ENCODE measurements at places on chromosomes 1 and 21.
A peak's percentile ranks its signal among the peaks of the same experiment; 100 is the strongest.

- DNase-seq: no peak
Observed at GRCh38 chr1:98049370-98050135, 128.7 kb upstream of the DPYD start.

GRCh38 chr1:184387476-184388318 lies 868 bp downstream of the C1orf21 start:
- no peak for DNase-seq

DNA sequence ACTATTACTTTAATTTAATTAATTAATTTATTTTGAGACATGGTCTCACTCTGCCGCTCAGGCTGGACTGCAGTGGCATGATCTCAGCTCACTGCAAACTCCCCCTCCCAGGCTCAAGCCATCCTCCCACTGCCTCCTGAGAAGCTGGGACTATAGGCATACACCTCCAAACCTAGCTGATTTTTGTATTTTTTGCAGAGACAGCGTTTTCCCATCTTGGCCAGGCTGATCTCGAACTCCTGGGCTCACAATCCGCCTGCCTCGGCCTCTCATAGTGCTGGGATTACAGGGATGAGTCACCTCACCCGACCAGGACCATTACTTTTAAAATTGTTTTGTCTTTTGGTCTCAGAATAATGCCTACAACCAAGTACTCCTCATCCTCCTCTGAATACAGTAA lies 15.6 kb downstream of the YY1AP1 start:
- no peak for DNase-seq

DNA sequence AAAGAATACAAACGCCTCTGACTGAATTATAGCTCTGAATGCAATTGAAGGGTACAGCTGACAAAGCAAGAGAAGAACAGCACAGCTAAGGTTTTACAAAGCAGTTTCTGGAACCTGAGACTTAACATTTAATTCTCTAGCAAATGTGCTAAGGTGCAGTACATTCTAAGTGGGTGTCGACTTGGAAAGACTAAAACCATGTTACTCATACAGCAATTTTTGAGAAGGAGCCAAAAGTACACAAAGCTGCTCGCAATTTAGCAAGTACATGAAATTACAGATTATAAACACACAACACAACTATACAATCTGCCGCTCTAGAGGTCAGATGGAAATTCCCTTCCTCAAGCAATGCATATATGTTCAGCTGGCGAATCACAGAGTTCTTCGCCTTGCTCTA lies 121.9 kb downstream of the TIAM1 start:
- DNase-seq: no peak

DNA sequence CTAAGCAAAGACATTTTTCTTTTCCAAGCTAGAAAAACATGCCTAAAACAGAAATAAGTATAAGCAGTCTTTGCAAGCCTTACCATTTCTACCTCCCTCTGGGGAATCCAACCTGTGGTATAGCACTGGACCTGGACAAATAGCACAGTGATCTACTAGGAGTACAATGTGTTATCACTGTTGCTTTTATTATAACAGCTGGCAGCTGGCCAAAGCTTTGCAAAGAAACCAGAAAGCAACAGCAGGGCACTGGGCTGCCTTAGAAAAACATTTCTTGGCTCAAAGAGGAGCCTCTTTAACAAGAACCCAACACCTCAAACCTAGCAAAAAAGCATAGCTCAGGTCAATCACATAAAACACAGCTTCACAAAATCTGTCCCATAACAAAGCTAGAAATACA lies 294.5 kb upstream of the GREM2 start:
- DNase-seq: no peak

GRCh38 chr1:58891347-58891746 lies 107.5 kb upstream of the JUN start:
- no peak for DNase-seq

DNA sequence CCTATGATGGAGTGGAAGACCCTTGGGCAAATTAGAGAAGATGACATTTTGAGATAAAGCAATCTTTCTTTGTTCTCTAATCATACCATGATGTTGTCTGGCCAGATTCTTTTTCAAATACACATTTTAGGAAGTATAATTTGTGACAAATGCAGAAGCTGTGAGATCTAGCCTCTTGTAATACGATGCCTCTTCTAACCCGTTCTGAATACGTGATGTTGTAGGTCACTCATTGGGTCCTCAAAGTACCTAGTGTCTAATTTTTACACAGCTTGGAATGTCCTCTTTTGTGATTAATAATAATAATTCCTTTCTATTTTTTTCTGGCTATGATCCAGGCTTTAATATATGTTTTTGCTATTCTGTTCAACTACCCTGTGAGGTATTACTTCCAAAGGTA lies 502.7 kb downstream of the NUF2 start:
- no peak for DNase-seq

DNA sequence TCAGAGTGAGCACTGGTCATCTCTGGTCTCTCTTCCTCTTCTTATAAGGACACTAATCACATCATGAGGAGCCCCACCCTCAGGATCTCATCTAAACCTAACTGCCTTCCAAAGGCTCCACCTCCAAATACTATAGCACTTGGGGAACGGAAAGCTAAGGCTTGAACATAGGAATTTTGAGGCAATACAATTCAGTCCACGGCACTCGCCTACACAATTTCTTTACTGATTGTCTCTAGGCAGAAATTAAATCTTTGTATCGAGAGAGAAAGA lies 127.3 kb downstream of the RERE start:
- no peak for DNase-seq

DNA sequence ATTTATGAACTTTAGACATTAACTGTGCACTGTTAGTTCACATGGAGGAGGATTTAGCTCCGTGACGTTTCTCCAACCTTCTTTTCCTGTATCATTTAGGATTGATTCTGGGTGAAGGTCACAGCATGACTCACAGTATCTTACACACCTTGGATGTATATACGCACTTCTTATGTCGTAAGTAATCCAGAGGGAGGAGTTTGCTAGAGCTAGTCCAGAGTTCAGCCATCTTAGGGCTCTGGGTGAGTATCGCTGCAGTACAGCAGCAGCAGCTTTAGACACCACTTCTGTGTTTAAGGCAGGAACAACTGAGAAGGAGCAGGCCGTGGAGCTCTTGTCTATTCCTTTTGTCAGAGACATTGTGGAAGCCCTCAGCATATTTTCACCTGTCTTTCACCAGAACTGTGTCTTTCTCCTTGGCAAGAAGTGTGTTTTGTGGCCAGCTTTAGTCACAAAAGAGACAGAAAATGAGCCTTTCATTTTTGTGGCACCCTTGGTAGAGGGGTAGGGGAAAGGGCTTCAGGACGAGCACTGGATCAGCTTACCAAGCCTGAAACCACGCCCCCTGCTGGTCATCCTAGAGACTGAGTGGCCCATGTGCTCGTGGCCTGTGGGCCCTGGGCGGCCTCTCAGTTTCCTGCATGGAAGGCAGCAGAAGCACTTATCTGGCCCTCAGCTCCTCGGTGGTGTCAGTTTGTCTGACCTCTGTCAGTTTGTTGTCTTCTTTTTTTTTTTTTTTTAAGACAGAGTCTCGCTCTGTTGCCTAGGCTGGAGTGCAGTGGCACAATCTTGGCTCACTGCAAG lies 64.0 kb downstream of the ADARB1 start:
- DNase-seq: peak; percentile 63

GRCh38 chr1:17442841-17443240 lies 3.4 kb upstream of the RCC2 start:
- no peak for DNase-seq

DNA sequence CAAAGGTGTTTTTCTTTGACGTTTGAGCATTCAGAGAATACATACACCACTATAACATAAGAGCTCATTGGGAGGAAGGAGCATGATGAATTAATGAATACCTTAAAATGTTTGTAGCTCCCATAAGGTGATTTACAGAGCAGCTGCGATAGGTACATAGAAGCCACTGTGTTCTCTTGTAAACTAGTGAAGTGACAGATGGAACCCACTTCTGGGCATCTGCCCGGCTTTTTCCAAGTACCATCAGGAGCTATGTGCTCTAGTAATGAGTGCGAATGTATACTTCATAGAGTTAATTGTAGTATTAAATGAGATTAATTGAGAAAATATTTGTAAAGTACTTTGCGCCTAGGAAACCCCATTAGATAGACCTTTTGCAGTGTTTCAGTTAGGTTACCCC lies 48.4 kb downstream of the HENMT1 start:
- DNase-seq: no peak

GRCh38 chr1:18347559-18347958 lies 133.2 kb upstream of the KLHDC7A start:
- no peak for DNase-seq

- no peak for DNase-seq
Observed at GRCh38 chr21:42651515-42652401, 1.7 kb upstream of the PDE9A start.

- DNase-seq: no peak
Observed at GRCh38 chr1:228009116-228009827, 2.5 kb downstream of the WNT3A start.

DNA sequence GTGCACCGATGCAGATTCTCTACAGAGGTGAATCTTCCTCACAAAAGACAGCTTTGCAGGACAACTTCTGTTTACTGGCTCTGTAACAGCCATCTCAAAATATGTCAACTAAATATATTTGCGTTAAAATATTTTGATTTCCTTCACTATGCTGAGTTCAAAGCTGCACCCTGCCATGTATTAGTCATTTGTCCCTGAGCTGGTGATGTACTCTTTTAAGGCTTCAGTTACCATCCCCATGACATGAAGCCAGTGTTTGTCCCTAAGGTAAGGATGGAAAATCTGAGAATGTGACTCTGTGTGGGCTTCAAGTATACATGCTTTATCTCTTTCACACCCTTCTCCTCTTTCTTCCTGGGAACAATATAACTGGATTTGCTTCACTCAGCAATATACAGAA lies 70.2 kb upstream of the BTG3 start:
- no peak for DNase-seq

- DNase-seq: no peak
Observed at GRCh38 chr1:1788646-1789431, 10.6 kb upstream of the NADK start.

DNA sequence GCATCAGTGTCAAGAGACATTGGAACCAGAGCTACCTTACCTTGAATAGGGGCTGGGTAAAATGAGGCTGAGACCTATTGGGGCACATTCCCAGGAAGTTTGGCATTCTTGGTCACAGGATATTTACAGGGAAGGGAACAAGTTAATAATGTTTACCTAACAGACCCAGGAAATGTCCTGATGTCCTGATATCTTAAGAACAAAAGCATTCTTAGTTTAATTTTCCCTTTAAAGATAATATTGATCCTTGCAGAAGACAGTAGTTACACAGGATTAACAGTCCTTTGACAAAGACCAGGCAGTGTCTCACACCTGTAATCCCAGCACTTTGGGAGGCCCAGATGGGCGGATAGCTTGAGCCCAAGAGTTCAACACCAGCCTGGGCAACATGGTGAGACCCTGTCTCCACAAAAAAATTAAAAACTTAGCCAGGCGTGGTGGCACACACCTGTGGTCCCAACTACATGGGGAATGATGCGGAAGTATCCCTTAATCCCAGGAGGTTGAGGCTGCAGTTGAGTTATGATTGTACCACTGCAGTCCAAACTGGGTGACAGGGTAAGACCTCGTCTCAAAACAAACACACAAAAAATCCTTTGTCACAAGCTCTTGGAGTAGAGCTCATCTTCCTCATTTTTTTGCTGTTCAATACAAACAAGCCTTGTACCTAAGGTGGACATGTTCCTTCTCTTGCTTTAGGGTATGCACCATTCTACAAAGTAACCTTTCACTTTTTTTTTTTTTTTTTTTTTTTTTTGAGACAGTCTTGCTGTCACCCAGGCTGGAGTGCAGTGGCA lies 1.3 kb upstream of the TOMM20 start:
- no peak for DNase-seq

GRCh38 chr1:212630158-212630900 lies 21.8 kb downstream of the ATF3 start:
- no peak for DNase-seq

- DNase-seq: no peak
Observed at GRCh38 chr1:229378586-229379367, 35.9 kb upstream of the CCSAP start.

- no peak for DNase-seq
Observed at GRCh38 chr1:169513208-169513607, 27.5 kb upstream of the SLC19A2 start.

GRCh38 chr1:2943686-2944260 lies 77.5 kb upstream of the ACTRT2 start:
- DNase-seq: no peak

DNA sequence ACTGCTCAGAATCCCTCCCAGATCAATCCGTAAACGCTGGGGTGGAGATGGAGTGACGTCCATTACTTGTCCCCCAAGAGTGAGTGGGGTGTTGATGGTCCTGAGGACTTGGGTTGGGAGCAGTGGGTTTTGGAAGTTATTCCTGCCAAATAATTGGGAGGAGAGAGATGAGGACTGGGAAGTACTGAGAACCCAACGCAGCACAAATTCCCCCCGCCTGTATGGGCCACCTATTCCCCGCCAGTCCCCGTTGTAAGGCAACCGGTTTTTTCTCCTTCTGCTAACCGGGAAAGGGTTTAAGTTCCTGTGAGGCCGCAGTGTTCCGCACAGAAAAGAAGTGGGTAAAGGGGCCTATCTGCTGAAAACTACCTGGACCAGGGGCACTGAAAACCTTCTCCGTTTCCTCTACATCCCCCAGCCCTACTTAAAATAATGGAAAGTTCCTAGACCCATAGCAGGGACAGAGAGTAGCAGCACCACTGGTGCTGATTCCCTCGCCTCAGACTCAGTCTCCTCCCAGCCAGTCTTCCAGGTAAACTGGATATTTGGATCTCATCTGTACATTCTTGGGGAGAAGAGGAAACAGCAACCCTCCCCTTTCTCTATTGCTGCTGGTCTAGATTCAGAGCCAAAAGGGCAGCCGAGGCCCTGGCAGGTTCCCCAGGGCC lies 738 bp downstream of the LURAP1 start:
- no peak for DNase-seq

DNA sequence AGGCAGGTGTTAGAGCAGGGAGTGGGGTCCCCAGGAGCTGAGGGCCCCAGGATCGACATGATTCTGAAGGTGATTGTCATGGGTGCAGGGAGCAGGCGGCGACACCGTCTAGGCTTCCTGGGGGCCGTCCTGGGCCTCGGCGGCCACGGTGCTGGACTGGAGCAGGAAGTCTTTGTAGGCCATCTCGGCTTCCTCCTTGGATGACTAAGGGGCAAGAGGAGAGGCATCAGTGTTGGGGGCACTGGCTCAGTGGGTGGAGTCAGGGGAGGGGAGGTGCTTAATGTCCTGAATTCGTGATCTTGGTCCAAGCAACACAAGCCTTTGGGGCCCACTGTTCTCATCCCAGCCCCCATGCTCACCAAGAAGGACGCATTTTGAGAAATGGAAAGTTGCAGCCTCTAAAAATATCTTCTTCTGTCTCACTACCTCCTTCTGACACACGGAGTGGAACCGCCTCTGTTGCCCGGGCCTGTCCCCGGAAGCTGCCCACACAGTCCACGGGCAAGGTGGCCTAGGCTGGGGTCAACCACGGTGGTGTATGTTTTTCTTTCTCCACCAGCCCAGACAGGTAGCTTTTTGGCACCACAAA lies 8.6 kb upstream of the FCMR start:
- no peak for DNase-seq

DNA sequence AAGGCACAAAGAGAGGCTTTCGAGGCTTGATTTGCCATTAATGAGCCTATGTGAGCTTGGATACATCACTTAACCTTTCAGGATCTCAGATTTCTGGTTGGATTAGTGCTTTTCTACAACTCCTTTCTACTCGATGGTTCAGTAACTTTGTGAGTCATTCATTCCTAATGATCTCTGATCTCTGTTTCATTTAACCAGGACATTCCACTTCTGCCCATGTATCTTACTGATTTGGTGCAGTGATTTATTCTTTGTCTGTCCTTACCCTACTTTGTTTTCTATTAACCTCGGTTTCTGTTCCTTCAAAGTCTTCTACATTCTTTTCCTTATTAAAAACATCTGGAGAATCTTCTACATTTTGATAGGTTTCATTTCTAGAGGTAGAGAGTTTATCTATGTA lies 94.6 kb upstream of the ZBTB18 start:
- DNase-seq: no peak

GRCh38 chr1:186813420-186813819 lies 15.3 kb upstream of the PLA2G4A start:
- no peak for DNase-seq

Measured in stimulated activated CD4-positive, alpha-beta T cell treated with anti-CD3 and anti-CD28 coated beads, Interleukin-1b, Interleukin-23, amount 100 ng/mL, for 1 hour (primary cell).